ENCODE measurements at places on chromosomes 2 and 18. TPM values are rescaled to one million over a fixed set of nuclear protein-coding genes. Genes with fewer than 3 reads are reported as not detected.
A peak's percentile ranks its signal among the peaks of the same experiment; 100 is the strongest.

GRCh38 chr2:129772190-129772579, 207.3 kb upstream of the RAB6C start:
- no peak overlapping the region for H3K27ac ChIP-seq
- H3K27me3 ChIP-seq: no peaks in the 10 kb centered on the region
- no peak for DNase-seq

Gene TCF23
- total RNA-seq: 0.05 TPM

DNA sequence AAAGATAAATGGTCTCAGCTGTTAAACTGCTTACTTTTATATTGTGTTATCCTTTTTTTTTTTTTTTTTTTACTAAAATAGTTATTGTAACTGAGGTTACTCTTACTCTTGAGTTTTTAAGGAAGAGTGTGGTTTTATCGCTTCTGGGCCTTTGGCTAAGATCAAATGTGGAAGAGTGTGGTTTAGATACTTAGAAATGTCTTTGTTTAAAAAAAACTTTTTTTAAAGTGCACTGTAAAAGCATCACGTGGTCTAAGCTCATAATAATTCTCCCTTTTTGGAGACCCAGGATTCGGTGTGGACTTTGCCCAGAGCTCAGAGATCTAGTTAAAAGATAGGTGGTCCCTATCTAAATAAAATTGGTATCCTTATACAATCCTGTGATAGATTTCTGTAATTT, 11.9 kb upstream of the OXER1 start:
- no peaks in the 10 kb centered on the region for H3K36me3 ChIP-seq
- DNase-seq: no peak
- no peak overlapping the region for H3K4me3 ChIP-seq
- no peaks in the 10 kb centered on the region for H3K4me1 ChIP-seq

GRCh38 chr2:105454801-105455485, 56.1 kb upstream of the FHL2 start:
- DNase-seq: no peak
- no peak overlapping the region for H3K4me3 ChIP-seq
- H3K4me1 ChIP-seq: no peaks in the 10 kb centered on the region
- H3K27me3 ChIP-seq: no peaks in the 10 kb centered on the region
- H3K36me3 ChIP-seq: no peaks in the 10 kb centered on the region

DNA sequence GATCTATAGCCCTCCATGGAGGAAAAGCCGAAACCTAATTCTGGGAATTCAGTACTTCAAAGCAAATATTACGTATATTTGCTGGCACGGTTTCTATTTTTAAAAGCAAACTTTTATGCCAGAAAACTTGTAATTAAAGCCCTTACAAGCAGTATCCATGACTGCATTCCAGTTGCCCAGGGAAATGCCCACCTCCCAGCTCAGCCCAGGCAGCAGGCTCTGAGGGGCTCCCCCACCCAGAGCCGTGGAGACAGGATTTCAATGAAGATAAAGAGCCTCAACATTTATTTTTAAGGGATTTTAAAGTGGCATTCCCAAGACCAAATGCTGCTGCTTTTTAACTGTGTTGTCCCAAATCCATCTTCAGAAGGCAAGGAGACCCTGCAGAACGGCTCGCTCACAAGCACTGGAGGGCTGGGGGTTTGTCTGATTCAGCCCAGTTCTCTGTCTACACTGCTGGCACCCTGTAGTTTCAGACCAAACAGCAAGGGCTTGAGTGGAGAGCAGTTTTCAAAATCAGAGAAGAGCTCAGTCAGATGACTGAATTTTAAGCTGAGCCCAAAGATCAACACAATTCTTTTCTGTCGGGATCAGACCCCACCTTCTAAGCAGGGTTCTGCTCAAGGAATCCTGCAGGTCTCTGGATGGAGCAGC, 105.1 kb downstream of the KCNF1 start:
- DNase-seq: no peak
- H3K4me1 ChIP-seq: no peaks in the 10 kb centered on the region
- H3K27me3 ChIP-seq: no peaks in the 10 kb centered on the region
- H3K4me3 ChIP-seq: no peak overlapping the region

DNA sequence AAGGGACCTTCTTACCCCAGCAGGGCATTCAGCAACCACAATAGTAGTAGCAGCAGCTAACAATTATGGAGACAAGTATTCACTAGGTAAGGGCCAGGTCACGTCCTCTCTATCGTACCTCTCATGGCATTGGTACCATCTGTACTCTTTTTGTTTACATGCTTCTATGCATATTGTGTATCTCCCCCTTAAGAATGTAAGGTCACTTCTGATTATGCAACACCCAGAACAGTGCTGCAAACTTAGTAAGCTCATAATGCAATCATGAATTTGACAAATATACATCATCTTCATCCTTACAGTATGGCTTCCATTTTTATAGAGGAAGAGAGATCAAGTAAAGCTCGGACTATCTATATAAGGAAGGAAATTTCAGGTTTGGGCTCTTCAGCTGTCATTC, 46.1 kb downstream of the SPRED2 start:
- no peak for DNase-seq
- H3K36me3 ChIP-seq: no peaks in the 10 kb centered on the region
- peaks cover 50% of the 10 kb centered on the region for H3K4me1 ChIP-seq
- H3K4me3 ChIP-seq: no peak overlapping the region

DNA sequence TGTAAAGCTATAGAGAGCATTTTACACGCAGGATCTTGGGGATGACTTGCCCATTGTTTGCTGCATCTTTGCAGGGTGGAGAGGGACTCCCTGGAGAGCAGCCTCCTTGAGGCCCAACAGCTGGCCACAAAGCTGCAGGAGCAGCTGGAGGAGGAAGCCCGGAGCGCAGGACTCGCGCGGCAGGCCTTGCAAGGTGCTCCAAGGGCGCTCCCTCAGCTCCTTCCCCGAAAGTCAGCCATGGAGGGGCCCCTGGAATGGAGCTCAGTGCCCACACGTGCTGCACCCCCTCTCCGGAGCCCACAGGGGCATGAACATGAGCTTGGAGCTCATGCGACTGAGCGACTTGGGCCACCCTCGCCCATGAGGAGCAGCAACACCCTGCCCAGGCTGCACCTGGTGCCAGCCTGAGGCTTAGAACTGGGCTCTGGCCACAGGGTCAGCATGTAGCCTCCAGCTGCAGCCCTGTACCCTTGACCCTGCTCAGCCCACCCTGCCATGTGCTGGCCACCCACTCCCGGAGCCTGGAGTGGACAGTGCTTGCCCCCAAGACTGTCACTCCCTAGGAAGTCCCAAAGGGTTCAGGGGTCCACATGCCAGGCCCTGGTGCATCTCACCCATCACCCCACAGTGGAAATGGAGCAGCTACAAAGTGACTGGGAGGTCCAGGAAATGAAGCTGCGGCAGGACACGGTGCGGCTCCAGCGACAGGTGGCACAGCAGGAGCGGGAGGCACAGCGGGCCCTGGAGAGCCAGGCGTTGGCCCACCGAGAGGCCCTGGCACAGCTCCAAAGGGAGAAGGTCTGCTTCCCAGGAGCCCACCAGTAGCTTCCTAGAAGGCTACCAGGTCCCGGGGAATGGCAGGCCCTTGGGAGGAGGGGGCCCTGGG, 43.0 kb downstream of the CROCC2 start:
- no peaks in the 10 kb centered on the region for H3K27me3 ChIP-seq
- no peaks in the 10 kb centered on the region for H3K4me1 ChIP-seq
- DNase-seq: peak; percentile 24
- H3K36me3 ChIP-seq: no peaks in the 10 kb centered on the region
- H3K27ac ChIP-seq: no peak overlapping the region

Gene PID1
- total RNA-seq: 52.0 TPM

DNA sequence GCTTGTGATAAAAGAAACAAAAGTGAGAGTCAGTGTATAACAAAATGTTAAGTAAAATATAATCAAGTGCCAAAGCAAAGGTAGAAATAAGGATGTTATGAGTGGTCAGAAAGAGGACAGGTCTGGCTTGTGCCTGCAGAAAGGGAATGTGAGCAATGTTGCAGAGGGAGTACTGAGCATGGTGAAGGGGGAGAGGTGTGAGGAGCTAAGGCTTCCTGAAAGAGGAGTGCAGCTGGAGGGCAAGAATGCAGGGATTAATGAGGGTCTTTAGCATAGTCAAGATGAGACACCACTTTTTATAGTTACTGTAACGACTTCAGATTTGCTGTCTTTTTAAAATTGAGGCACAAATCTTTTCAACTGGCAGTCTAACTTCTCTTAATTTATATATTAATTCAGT, 22.0 kb upstream of the FIGN start:
- H3K27me3 ChIP-seq: no peaks in the 10 kb centered on the region
- no peaks in the 10 kb centered on the region for H3K4me1 ChIP-seq
- H3K4me3 ChIP-seq: no peak overlapping the region
- H3K36me3 ChIP-seq: no peaks in the 10 kb centered on the region
- no peak overlapping the region for H3K27ac ChIP-seq

DNA sequence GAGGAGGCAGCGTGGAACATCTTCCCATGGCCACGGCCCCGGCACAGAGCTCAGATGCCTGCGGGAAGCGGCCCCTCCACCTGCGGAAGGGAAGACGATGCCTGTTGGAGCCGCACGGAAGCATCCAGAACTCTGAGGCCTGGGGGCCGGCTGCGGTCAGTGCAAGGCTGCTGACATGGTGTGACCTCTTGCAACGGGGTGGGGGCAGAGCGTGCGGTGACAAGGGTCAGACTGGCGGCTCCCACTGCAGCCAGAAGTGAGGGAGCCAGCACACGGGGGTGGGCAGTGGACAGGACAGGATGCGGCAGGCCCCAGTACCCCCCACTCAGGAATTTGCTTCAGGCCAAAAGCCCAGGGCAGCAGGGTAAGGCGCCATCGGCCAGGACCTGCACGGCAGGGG, 48.8 kb downstream of the SLC66A2 start:
- DNase-seq: peak; percentile 27
- H3K36me3 ChIP-seq: peaks cover 10% of the 10 kb centered on the region
- H3K4me3 ChIP-seq: no peak overlapping the region
- no peak overlapping the region for H3K27ac ChIP-seq
- no peaks in the 10 kb centered on the region for H3K27me3 ChIP-seq

GRCh38 chr2:10575609-10576280, 114.0 kb downstream of the NOL10 start:
- no peak overlapping the region for H3K27ac ChIP-seq
- peaks cover 2% of the 10 kb centered on the region for H3K36me3 ChIP-seq
- H3K4me1 ChIP-seq: no peaks in the 10 kb centered on the region

- no peaks in the 10 kb centered on the region for H3K27me3 ChIP-seq
- H3K4me3 ChIP-seq: peak overlapping the region; percentile 29
- H3K36me3 ChIP-seq: no peaks in the 10 kb centered on the region
- no peaks in the 10 kb centered on the region for H3K4me1 ChIP-seq
- DNase-seq: no peak
- no peak overlapping the region for H3K27ac ChIP-seq
Observed at GRCh38 chr2:157375384-157375783, 49.8 kb upstream of the ERMN start.

DNA sequence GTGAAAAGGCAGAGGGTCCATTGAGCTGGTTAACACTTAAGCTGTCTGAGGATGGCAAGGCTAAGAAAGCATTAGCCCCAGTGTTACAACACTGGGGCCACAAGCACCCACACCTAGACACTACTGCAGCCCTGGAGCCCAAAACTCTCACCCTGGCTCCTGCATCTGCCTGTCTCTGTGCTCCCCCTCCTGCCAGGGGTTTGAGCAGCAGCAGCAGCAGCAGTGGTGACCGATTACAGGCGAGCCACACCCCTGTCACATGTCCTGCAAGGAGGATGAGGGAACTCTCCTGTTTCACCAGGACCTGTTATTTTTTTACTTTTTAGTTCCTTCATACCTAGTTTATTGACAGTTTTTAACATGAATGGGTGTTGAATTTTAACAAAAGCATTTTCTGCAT, 326.7 kb upstream of the MAP2 start:
- no peak for DNase-seq
- no peak overlapping the region for H3K27ac ChIP-seq
- H3K4me3 ChIP-seq: no peak overlapping the region
- H3K4me1 ChIP-seq: no peaks in the 10 kb centered on the region
- no peaks in the 10 kb centered on the region for H3K36me3 ChIP-seq

DNA sequence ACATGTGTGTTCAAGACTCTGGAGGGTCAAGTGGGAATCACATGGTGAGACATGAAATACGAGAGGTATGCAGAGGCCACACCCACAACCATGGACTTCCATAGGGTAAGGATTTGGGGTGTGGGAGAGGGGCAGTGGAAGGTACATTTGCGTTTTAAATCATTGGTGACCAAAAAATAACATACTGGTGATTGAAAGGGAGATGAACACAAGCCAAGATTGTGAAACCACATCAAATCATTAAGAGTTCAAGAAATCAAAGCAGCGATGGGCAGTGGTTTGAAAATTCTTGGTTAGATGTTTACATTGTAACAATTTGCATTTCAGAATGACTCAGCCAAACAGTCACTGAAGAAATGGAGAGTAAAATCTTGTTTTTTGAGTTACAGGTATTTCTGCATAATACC, 1.9 kb upstream of the CABYR start:
- no peak for DNase-seq
- no peaks in the 10 kb centered on the region for H3K4me1 ChIP-seq
- H3K27ac ChIP-seq: no peak overlapping the region
- H3K36me3 ChIP-seq: no peaks in the 10 kb centered on the region
- no peaks in the 10 kb centered on the region for H3K27me3 ChIP-seq

DNA sequence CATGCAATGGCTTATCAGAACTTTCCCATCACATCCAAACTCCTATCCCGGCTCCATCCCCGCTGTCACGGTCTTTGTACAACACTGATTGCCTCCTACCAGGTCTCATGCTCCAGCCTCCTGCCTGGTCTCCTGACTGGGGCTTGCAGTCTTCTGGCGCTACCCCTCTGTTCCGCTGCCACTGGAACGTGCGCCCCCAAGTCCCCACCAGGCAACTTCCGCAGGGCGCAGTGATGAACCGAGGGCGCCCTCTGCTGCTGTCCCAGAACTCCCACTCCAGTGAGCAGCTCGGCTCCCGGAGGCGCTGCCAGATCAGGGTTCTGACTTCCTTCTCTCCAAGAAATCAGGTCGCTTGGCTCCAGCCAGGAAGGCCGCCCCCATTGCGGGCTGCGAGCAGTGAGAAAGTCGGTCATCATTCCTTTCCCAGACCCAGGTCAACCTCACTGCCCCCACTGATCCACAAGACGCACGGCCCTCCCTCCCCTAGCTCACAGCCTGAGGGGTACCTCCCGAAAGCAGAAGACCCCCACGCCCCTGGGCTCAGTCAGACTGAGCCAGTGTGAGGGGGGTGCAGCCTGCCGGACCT, 43.9 kb upstream of the RAB11FIP5 start:
- H3K4me3 ChIP-seq: no peak overlapping the region
- no peaks in the 10 kb centered on the region for H3K27me3 ChIP-seq
- H3K4me1 ChIP-seq: no peaks in the 10 kb centered on the region
- H3K36me3 ChIP-seq: no peaks in the 10 kb centered on the region

DNA sequence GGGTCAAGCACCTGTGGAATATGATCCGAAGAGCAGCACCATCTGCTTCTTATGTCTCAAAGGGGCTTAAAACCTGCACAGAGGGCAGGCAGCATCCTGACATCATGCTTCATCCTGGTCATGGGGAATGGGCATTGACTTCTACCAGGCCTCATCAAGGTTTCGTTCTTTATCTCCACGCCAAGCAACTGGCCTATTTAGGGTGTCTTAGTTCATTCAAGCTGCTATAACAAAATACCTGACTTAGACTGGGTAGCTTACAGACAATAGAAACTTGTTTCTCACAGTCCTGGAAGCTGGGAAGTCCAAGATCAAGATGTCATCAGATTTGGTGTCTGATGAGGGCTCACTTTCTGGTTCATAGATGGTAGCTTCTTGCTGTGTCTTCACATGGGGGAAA, 69.4 kb downstream of the MYO3B start:
- no peaks in the 10 kb centered on the region for H3K36me3 ChIP-seq
- no peak for DNase-seq
- H3K27ac ChIP-seq: no peak overlapping the region
- H3K4me1 ChIP-seq: no peaks in the 10 kb centered on the region
- peaks cover 3% of the 10 kb centered on the region for H3K27me3 ChIP-seq

Gene IL1A
- total RNA-seq: 0.05 TPM

- H3K4me1 ChIP-seq: no peaks in the 10 kb centered on the region
- DNase-seq: no peak
- no peak overlapping the region for H3K27ac ChIP-seq
- H3K36me3 ChIP-seq: no peaks in the 10 kb centered on the region
Observed at GRCh38 chr18:8910843-8911242, 191.7 kb upstream of the NDUFV2 start.

Gene CRYGC
- not detected for total RNA-seq
